Stimulated activated CD4-positive, alpha-beta T cell treated with anti-CD3 and anti-CD28 coated beads, Interleukin-15, amount 100 ng/mL, for 1 hour (primary cell): ENCODE measurements at places on chromosomes 7 and 10.

- DNase-seq, result no peak
These were observed 15.9 kb downstream of the ADCY1 start for GRCh38 chr7:45589915-45590678.

GRCh38 chr10:27356738-27357137 lies 116.1 kb upstream of the ACBD5 start:
- DNase-seq, result no peak

DNA sequence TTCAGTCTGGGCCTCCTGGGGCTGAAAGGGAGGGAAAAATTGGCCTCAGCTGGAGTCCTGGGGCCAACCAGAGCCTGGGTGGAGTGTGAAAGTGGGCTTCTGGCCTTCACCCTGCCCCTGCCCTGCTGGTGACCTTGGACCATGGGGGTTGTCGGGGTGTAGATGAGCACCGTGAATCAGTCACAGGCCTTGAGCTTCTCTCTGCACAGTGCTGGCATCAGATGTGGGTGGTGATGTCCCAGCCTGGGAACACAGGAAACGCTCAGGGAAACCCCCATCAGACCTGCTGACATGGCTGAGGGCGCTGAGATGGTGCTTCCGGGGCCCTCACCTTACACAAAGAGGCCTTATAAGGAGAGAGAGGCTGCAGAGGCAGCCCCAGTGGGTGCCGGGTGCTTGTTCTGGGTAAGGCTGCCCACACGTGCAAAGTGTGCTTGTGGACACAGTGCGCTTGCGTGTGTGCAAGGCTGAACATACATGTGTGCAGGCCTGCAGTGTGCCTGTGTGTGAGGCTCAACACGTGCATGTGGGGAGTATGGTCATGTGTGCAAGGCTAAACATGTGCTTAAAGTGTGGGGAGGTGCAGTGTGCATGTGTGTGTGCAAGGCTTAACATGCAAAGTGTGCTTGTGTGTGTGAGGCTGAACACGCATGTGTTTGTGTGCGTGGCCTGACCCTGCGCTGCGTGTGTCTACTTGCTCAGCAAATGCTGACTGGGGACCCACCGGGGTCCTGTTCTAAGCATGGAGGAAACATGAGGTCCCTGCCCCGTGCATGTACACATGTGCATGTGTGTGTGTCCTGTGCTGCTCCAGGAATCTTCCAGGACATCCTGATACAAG lies 6.5 kb downstream of the ARPC1B start:
- peak; percentile 80 for DNase-seq

DNA sequence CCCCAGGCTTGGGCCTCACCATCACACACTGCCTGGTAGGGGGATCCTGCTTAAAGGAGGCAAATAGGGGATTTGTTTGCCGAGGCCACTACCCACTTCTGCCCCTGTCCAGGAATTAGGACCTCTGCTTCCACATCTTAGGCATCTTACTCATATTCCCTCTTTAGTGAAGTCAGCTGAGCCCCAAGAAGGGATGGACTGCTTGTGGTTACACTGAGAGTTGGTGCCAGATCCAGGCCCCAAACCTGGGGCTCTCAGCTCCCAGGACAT lies 1.6 kb upstream of the GPRIN2 start:
- DNase-seq, result no peak

DNA sequence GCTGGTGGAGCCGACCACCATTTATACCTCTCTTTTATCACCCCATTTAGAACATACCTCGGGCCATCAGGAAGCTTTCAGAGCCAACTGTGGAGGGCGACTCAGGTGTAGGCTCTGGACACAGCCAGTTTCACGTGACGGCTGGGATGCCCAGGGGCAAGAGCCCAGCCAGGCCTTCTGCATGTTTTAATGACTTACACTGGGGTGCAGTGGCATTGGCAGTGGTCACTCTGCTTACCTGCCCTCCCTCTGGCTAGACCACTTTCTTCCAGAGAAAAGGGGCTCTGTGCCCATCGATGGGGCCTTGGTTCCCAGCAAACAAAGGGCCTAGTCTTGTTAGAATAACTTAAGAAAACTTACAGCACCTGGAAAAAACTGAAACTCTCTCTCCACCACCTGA lies 50.0 kb downstream of the PNLIPRP2 start:
- DNase-seq, result no peak

GRCh38 chr7:6078548-6078947 lies 47.4 kb downstream of the ANKRD61 start:
- no peak for DNase-seq

DNA sequence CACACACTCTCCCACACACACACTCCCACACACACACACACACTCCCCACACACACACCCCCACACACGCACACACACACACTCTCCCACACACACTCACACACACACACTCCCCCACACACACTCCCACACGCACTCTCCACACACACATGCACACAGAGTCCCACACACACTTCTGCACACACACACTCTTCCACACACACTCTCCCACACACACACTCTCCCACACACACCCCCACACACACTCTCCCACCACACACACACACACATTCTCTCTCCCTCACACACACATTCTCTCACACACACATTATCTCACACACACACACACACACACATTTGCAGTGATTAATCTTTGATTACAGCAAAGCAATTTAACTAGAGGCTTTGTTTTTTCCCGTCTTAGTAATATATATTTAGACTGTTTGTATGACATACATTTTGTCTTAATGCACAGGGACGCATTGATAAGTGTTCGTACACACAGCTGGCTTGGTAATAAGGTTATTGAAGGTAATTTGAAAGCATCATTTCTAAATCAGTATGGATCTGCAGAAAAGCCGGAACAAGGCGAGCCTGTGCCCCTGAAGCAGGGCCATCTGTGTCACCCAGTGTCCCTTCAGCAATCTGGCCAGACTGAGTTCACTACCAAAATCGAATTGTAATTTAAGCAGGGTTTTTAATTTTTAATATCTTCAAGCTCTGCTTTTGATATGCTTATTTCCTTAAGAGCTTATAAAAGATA lies 69.9 kb upstream of the SH2B2 start:
- DNase-seq, result no peak

DNA sequence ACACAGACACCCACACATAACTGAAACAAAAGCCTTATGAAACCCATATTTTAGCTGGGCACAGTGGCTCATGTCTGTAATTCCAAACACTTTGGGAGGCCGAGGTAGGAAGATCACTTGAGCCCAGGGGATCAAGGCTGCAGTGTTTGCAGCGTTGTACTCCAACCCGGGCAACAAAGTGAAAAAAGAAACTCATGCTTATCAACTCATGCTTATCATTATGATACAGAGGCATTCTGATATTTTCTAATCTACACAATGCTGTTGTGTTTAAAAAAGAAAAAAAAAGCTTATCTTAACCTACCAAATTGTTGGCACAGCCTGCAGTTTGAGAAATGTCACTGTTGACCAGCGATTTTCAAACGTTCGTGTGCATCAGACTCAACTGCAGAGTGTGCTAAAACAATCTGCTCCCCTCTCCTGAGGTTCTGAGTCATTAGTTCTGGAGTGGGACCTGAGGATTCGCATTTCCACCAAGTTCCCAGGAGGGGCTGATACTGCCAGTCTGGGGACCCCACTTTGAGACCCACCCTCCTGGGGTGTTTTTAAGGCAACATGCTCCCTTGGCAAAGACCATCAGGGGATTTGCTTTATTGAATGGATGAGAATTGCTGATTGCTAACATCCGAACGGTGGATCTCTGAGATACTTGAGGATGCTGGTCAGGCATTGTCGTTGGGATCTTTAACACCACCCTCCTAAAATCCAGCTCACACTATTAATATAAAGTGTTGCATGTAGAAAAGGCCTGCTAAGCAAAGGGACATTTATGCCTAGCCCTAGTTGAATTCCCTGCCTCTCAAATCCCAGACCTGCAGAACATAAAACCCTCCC lies 16.2 kb downstream of the CHST3 start:
- DNase-seq, result no peak

GRCh38 chr10:129879655-129880054 lies 84.4 kb downstream of the EBF3 start:
- DNase-seq, result no peak

- no peak for DNase-seq
These were observed 466.6 kb upstream of the IGFBP3 start for GRCh38 chr7:46387646-46388045.

GRCh38 chr10:102696736-102697135 lies 17.5 kb downstream of the ARL3 start:
- no peak for DNase-seq

DNA sequence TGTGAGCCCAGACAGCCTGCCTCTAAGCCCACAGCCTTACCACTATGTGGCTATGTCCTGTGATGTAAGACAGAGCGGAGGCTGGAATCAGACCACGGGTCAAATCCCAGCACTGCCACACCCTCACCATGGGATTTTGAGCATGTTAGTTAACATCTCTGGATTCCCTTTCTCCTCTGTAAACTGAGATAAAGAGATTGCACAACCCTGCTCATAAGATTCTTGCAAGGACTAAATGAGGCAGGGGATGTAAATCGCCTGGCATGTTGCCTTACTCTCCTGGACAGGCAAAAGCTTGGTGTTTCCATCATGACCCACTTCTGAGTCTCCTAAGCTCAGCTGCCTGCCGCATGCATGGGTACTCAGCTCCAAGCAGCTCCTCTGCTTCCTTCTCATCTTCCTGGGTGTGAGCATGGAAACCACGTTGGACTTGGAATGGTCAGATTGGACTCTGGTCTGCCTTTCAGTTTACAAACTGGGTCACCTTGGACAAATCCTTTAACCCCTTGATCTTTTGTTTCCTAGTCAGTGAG lies 41.3 kb upstream of the MTURN start:
- no peak for DNase-seq

DNA sequence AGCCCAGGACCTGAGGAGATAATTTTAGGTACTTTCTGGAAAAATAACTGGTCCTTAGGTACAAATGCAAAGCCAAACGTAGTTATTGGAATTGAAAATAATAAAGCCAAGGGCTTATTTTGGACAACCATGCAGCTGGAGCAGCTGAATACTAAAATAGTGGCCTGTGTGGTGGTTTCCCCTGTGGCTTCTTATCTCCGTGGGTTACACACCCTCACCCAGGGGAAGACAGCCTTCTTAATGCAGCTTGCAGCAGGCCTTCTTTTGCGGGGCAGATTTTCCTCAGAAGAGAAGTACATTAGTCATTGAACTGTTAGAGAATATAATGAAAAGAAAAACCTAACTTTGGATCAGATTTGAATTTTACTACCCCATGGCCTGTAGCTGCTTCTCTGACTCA lies 133.5 kb downstream of the ST7 start:
- DNase-seq, result no peak

- no peak for DNase-seq
These were observed 30.3 kb downstream of the ZNF775 start for GRCh38 chr7:150409300-150410030.

DNA sequence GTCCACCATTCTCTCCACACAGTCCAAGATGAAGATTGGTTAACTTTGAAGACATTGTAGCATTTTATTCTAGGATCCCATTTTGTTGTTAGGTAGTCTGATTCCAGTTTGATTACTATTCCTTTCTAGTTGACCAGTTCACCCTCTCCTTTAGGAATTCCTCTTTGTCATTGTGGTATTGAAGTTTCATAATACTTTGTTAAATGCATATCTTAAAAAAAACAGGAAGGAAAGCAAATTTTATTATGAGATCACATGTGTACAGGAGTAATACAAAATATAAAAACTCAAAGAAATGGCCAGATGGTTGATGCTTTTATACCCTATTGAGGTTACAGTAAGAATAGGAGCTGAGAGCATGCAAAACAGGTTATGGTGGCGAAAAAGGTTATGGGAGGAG lies 15.5 kb upstream of the SEMA3C start:
- no peak for DNase-seq

GRCh38 chr7:44963364-44964290 lies 15.2 kb downstream of the MYO1G start:
- DNase-seq, result no peak

- DNase-seq, result no peak
These were observed 159.1 kb upstream of the EEPD1 start for GRCh38 chr7:35993676-35994606.

DNA sequence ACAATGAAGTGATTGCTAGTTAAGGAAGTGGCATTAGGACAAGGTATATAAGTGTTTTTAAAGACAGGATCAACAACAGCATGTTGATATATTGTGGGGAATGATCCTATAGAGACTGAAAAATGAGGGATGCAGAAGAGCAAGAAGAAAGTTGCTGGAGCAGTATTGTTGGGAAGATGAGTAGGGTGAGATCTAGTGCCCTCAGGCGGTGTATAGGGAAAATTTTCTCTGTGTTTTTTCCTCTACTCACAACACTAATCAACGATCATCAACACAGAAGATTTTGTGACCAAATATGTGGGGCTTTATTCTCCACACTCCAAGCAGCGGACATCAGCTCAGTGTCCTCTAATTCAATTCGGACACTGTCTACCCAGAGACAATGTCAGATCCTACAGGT lies 9.6 kb upstream of the PTTG1IP2 start:
- DNase-seq, result no peak

DNA sequence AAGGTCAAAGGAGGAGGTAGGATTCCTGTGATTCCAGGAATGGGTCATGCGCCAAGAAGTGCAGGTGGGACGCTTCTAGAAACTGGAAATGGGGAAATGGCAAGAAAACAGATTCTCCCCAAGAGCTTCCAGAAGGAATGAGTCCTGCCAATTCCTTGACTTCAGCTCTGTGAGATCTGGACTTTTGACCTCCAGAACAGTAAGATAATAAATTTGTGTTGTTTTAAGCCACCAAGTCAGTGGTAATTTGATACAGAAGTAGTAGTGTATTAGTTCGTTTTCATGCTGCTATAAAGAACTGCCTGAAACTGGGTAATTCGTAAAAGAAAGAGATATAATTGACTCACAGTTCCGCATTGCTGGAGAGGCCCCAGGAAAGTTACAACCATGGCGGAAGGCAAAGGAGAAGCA lies 178.6 kb upstream of the GALNT17 start:
- DNase-seq, result no peak

DNA sequence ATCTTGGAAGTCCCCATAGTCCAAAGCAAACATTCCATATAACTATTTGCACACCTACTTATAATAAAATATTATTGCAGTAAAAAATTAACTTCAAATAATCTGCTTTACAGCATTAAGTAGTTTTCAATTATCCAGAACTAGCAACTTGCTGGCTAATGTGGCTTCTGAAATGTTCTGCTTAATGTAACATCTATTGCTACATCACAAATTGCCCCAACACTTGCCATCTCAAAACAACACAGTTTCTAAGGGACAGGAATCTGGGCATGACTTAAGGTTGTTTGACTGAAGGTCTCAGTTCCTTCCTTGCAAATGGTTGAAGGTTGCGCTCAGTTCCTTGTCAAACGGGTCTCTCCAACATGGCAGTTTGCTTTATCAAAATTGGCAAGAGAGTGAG lies 378.5 kb upstream of the SEMA3C start:
- no peak for DNase-seq

DNA sequence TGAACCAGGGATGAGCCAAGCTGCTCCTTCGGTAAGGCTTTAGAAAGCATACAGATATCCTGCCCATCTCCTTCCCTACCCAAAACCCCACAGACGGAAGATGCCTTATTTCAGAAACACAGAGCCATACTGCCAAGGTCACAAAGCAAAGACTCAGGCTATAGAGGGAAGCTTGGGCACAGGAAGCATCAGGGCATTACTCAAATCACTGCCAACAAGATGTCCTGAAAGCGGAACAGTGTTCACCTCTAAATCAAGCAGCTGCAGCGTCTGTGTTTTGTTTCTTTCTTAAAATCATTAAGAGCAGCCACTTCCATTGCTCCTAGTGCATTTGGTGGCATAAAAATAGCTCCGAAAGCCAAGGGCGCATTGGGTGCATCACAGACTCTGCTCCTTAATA lies 307.3 kb downstream of the SORCS1 start:
- no peak for DNase-seq
